ENCODE measurements at places on chromosomes 11 and 22. TPM values are rescaled to one million over a fixed set of nuclear protein-coding genes. Genes with fewer than 3 reads are reported as not detected.
A peak's percentile ranks its signal among the peaks of the same experiment; 100 is the strongest.

The OR56A4 gene
- total RNA-seq = not detected

- H3K36me3 ChIP-seq = no peaks in the 10 kb centered on the region
- H3K27me3 ChIP-seq = no peaks in the 10 kb centered on the region
- H3K27ac ChIP-seq = no peak overlapping the region
- DNase-seq = no peak
- H3K4me3 ChIP-seq = no peak overlapping the region
Measured at GRCh38 chr11:93895106-93895862, 44.9 kb upstream of the VSTM5 start.

The KRTAP5-2 gene
- not detected for total RNA-seq

DNA sequence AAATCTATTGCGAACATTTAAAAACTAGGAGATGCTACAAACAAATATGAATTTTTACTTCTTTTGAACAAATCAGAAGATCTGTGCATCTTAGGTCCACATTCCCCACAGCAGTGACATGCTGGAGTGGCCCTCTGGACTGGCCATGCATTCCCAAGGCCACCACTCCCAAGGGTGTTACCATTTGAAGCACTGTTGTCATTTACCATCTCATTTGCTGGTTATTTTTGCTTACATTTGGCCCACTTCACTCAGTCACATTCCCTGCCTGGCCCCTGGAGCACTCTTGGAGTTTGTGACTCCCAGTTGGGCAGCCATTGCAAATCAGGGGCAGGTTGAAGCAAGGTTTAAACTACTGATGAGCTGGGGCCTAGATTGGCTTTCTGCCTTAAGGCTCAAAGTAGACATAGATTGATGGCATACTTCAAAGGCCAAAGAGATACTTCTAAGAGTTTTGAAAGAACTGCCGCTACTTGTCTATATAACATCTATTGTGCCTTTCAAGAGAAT, 8.5 kb upstream of the ZNRF3 start:
- H3K4me3 ChIP-seq = no peak overlapping the region
- no peaks in the 10 kb centered on the region for H3K4me1 ChIP-seq
- no peaks in the 10 kb centered on the region for H3K36me3 ChIP-seq
- DNase-seq = no peak

The HEPHL1 gene
- total RNA-seq = not detected

GRCh38 chr11:8231979-8232378, 31.7 kb downstream of the LMO1 start:
- H3K4me3 ChIP-seq = no peak overlapping the region
- H3K27ac ChIP-seq = no peak overlapping the region
- H3K4me1 ChIP-seq = no peaks in the 10 kb centered on the region
- H3K36me3 ChIP-seq = no peaks in the 10 kb centered on the region

DNA sequence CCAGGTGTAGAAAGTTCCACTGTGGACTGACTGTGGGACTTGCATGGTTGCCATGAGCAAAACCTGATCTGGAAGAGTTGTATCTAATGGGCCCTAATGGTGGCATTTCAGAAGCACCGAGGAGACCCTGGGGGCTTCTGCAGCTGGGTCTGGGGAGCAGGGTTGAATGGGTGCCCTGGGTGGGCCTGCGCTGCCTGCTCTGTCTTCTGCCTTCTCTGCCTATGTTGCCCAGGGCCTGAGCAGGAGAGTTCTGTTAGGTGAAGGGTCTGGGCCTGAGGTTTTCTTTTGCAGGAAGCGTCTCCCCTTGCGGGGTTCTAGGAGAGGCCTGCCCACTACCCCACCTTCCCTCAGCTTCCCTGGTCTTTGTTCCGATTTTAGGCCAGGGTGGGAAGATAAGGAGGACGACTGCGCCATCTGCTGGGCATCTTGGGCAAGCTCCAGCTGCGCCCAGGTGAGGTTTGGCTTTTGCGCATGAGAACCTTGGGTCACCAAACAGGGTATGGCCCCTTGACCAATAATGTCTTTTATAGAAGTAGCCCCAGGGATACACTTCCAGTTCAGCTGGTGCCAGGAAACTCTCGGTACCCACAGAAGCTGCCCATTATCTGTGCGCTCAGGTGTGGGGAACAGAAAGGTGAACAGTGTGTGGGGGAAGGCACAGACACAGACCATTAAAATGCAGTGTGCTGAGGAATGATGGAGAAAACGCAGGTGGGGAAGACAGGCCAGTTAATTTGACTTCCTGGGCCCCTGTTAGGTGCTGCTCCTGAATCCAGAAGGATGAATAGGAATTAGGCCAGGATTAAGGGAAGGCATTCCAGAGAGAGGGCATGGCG, 23.2 kb downstream of the COMMD9 start:
- no peak overlapping the region for H3K27ac ChIP-seq
- no peaks in the 10 kb centered on the region for H3K36me3 ChIP-seq
- peak; percentile 56 for DNase-seq

The DUSP18 gene
- 4.8 TPM for total RNA-seq

- no peak for DNase-seq
- H3K4me3 ChIP-seq = no peak overlapping the region
- H3K27ac ChIP-seq = no peak overlapping the region
- H3K4me1 ChIP-seq = no peaks in the 10 kb centered on the region
Measured at GRCh38 chr11:123069908-123070821, 8.2 kb upstream of the HSPA8 start.

The CD248 gene
- 629 TPM for total RNA-seq

The CCDC117 gene
- total RNA-seq = 56.9 TPM

The MRGPRX4 gene
- total RNA-seq = not detected

The KRTAP5-7 gene
- total RNA-seq = not detected

DNA sequence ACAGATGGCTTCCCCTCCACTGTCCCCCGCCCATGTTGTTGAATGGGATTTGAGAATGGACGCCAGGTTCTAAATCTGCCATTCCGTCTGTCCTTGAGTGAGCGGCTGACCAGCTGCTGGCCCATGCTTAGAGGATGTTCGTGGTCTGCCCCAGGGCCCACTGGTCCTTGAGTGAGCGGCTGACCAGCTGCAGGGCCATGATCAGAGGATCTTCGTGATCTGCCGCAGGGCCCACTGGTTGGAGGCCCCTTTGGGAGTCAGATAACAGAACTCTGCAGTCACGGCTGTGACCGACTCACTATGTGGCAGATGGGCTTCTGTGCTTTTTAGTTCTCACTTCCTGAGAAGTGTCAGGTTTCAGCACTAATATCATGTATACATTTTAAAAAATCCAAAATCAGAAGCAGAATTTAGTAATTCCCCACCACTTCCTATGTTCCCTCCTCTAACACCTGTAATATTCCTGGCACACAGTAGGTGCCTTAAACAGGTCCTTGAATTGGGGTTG, 54.1 kb downstream of the MICAL3 start:
- H3K4me3 ChIP-seq = no peak overlapping the region
- H3K36me3 ChIP-seq = peaks cover 19% of the 10 kb centered on the region
- no peak overlapping the region for H3K27ac ChIP-seq
- DNase-seq = no peak
